Left lung (tissue), 14 donors: ENCODE measurements at places on chromosomes 7 and 10. TPM values are rescaled to one million over a fixed set of nuclear protein-coding genes. Genes with fewer than 3 reads are reported as not detected.

DNA sequence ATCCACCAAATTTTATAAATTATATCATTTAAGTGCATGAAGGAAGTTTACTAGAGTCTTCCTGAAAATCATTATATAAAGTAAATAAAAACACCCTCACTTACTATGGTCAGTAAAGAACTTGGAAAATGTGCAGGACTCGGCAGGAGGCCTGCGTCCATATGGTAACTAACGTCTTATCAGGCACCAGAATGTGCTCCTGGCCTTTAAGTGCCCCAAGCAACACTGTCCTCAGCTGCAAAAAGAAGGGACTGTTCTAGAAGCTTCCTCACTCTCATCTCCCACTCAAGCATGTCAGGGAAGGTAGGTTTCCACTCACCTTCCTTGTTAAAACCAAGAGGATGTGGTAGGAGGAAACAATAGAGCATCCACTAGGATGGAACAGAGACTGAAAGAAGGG is 11.3 kb downstream of the SFMBT2 start:
- H3K27ac ChIP-seq = no peak overlapping the region
- H3K27me3 ChIP-seq = no peaks in the 10 kb centered on the region
- no peak overlapping the region for H3K4me3 ChIP-seq
- H3K36me3 ChIP-seq = no peaks in the 10 kb centered on the region
- DNase-seq = no peak

GRCh38 chr10:65793738-65794425 is 1132.0 kb upstream of the LRRTM3 start:
- no peak overlapping the region for H3K4me3 ChIP-seq
- no peaks in the 10 kb centered on the region for H3K27me3 ChIP-seq
- no peaks in the 10 kb centered on the region for H3K36me3 ChIP-seq
- no peak for DNase-seq
- no peak overlapping the region for H3K27ac ChIP-seq
- H3K4me1 ChIP-seq = no peaks in the 10 kb centered on the region

Gene NKX2-3
- not detected for total RNA-seq

- DNase-seq = no peak
- H3K36me3 ChIP-seq = no peaks in the 10 kb centered on the region
- H3K4me3 ChIP-seq = no peak overlapping the region
- no peaks in the 10 kb centered on the region for H3K4me1 ChIP-seq
Observed at GRCh38 chr10:94991243-94991888, 52.9 kb downstream of the CYP2C9 start.

Gene SH2B2
- total RNA-seq = 8.2 TPM

- no peaks in the 10 kb centered on the region for H3K4me1 ChIP-seq
- H3K27me3 ChIP-seq = no peaks in the 10 kb centered on the region
- no peak overlapping the region for H3K27ac ChIP-seq
- DNase-seq = no peak
- H3K4me3 ChIP-seq = no peak overlapping the region
Observed at GRCh38 chr10:52517012-52517411, 202.9 kb downstream of the DKK1 start.

DNA sequence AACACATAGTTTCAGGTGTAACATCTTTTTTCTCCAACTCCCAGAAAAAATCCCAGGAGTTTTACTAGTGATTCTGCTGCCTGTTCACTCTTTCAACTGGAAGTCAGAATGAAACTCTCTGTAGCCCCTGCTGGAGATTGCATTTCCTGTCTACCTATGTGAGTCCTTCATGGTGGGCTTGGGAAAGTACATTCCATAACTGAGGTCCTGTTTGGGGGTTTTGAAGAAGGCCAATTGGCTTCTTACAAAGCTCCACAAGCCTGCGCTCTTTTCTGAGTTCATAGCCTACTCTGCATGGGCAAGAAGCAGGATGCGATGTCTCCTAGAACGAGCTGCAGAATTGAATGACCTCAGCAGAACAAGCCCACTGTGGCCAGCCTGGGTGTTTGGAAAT is 86.7 kb downstream of the LYZL2 start:
- H3K27ac ChIP-seq = peak overlapping the region; percentile 4
- no peaks in the 10 kb centered on the region for H3K27me3 ChIP-seq
- no peak for DNase-seq
- no peaks in the 10 kb centered on the region for H3K36me3 ChIP-seq
- no peak overlapping the region for H3K4me3 ChIP-seq

- H3K4me3 ChIP-seq = no peak overlapping the region
- peaks cover 76% of the 10 kb centered on the region for H3K27me3 ChIP-seq
- H3K36me3 ChIP-seq = no peaks in the 10 kb centered on the region
- H3K4me1 ChIP-seq = peaks cover 5% of the 10 kb centered on the region
- DNase-seq = no peak
Observed at GRCh38 chr7:148340438-148341280, 249.9 kb upstream of the C7orf33 start.

DNA sequence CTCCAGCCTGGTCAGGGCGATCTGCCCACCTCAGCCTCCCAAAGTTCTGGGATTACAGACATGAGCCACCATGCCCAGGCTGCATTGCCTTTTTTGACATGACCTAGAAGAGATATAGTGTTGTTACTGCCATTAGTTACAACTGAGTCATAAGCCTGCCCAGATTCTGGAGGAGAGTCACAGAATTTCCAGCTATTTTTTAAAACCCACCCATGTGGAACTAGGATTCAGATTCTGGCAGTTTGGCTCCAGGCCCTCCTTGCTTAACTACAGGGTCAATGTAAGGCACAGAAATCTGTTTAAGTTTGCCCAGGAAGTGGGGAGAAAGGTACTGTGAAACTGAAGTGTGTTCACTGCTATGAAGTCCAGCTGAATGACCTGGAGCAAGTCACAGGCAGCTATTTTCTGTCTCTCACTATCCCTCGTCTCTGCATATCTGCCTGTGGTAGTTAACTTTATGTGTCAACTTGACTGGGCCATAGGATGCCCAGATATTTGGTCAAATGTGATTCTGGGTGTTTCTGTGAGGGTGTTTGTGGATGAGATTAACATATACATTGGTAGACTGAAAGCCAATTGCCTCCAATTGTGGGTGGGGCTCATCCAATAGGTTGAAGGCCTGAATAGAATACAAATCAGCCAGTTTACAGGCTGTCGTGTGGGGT is 8.4 kb upstream of the MARVELD1 start:
- no peaks in the 10 kb centered on the region for H3K36me3 ChIP-seq
- H3K27me3 ChIP-seq = no peaks in the 10 kb centered on the region
- peaks cover 11% of the 10 kb centered on the region for H3K4me1 ChIP-seq
- no peak overlapping the region for H3K4me3 ChIP-seq

DNA sequence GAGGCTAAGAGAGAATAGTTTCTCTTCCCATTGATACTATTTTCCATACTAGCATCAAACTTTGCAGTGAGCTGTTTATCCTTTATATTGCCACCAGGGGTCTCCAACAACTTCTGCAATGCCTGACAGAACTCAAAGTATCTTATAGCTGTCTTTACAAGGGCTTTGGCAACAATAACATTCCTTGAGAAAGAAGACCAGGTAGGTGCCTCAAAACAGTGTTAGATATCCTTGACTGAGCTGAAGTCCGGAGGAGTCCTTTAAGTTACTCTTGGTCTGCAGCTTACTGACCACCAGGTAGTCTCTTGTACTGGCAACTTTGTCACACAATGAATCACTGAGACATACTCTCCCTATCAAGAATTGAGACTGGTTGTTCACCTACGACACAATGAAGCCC is 30.0 kb upstream of the TES start:
- H3K27ac ChIP-seq = no peak overlapping the region
- no peaks in the 10 kb centered on the region for H3K27me3 ChIP-seq
- no peaks in the 10 kb centered on the region for H3K36me3 ChIP-seq
- DNase-seq = peak; percentile 31

GRCh38 chr10:117419921-117420320 is 44.7 kb upstream of the PDZD8 start:
- no peak for DNase-seq
- H3K27ac ChIP-seq = no peak overlapping the region
- no peaks in the 10 kb centered on the region for H3K27me3 ChIP-seq
- no peaks in the 10 kb centered on the region for H3K36me3 ChIP-seq
- H3K4me1 ChIP-seq = no peaks in the 10 kb centered on the region

Gene EIF4EBP2
- total RNA-seq = 80.5 TPM

DNA sequence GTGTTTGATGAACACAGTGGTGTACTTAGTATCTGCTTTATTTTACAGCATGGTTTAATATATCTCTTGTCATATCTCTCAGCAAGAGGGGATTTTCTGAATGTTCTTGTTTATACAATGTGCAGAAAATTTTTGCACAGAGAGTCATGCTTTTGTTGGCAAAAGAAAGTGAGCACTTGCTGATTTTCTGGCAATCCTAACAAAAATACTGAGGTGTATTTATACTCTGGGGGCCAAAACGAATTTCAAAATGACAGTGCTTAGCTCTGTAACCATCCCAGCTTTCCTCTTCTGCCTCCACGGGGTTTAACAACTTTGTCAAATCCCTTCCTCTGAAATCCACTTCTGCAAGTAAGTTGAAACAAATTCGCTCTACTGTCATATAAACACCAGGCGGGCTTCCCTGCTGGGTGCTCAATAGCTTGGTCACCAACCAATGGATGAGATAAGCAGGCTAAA is 169.2 kb downstream of the NOC3L start:
- H3K4me3 ChIP-seq = no peak overlapping the region
- H3K27ac ChIP-seq = no peak overlapping the region
- H3K27me3 ChIP-seq = no peaks in the 10 kb centered on the region
- H3K36me3 ChIP-seq = no peaks in the 10 kb centered on the region

- H3K4me3 ChIP-seq = no peak overlapping the region
- no peaks in the 10 kb centered on the region for H3K4me1 ChIP-seq
- H3K27ac ChIP-seq = no peak overlapping the region
- no peaks in the 10 kb centered on the region for H3K36me3 ChIP-seq
- no peak for DNase-seq
Observed at GRCh38 chr7:167090-167855, 25.1 kb upstream of the FAM20C start.
